ENCODE measurements at places on chromosomes 1 and 21. TPM values are rescaled to one million over a fixed set of nuclear protein-coding genes. Genes with fewer than 3 reads are reported as not detected.

The KMO gene
- total RNA-seq, result 0.12 TPM

DNA sequence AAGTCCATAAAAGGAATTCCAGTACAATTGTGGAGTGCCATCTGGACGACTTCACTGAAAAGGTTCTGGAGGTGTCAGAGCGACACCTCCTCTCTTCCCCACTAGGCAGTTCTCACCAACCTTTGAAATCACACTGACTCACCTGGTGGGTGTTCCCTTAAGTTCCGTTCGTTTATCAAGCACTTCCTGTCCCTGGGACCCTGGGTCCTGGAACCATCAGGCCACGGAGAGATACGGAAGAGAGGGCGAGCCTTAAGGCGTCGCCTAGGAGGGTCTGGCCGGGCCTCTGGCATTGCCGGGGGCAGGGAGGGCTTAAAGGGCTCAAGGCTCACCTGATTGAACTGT lies 317 bp downstream of the SPAG17 start:
- ATAC-seq, result peak; percentile 76

GRCh38 chr1:25118546-25118945 lies 113.8 kb downstream of the SYF2 start:
- no peak for ATAC-seq

The PADI2 gene
- 0.92 TPM for total RNA-seq

The PDZK1IP1 gene
- total RNA-seq, result 273 TPM

DNA sequence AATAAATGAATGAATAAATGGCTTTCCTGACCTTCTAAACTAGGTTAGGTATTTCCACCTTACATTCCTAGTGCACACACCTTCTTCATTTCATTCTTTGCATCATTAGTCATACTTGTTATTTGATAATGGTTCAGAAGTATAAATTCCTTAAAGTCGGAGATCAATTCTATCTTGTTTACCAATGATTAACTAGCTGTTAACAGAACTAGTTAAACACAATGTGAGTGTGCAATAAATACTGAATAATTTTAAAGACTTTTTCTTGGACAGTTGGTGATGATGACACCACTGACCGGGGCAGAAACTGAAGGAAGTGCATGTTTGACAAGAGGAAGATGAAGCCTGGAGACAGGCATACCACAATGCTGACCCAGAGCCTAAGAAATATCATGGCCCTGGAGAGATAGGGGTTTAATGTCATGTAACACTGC lies 207.1 kb upstream of the DEPDC1 start:
- no peak for ATAC-seq

DNA sequence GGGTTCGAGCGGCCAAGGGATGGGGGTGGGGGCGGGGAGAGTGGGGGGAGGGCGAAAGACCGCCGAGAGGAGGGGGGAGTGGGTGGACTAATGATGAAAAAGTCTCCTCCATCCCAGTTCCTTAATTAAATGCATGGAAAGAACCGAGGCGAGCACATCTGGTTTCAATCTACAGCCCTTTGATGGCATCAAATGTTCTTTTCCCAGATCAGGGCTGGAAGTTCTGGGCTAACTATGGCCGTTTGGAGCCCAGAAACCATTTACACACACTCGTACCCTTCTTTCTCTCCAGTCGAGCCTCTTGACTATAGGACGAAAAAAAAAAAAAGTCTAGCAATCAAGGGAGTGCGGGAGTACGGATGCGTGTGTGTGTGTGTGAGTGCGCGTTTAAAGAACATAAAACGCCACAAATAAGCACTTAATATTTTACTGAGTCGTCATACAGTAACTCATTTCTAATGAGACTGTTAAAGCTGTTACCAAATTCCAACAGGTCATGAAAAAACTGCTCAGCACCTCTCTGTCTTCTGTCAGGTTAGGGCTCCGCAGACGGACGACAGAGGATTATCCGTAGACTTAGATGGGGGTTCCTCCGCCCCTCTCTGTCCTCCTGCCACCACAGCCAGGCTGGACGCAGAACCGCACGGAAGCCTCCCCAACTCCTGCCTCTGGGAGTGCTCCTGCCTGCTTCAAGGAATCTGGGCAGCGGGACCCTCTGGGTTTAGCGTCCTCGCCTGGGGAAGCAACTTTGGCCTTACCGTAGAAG lies 2.1 kb upstream of the PRRX1 start:
- no peak for ATAC-seq

The LRRC47 gene
- total RNA-seq, result 38.6 TPM

The PTAFR gene
- 7.6 TPM for total RNA-seq

- no peak for ATAC-seq
Observed at GRCh38 chr1:184740344-184740743, 14.3 kb downstream of the EDEM3 start.

The GJA9 gene
- total RNA-seq, result 0.44 TPM

GRCh38 chr1:244173240-244173639 lies 122.2 kb downstream of the ZBTB18 start:
- no peak for ATAC-seq

DNA sequence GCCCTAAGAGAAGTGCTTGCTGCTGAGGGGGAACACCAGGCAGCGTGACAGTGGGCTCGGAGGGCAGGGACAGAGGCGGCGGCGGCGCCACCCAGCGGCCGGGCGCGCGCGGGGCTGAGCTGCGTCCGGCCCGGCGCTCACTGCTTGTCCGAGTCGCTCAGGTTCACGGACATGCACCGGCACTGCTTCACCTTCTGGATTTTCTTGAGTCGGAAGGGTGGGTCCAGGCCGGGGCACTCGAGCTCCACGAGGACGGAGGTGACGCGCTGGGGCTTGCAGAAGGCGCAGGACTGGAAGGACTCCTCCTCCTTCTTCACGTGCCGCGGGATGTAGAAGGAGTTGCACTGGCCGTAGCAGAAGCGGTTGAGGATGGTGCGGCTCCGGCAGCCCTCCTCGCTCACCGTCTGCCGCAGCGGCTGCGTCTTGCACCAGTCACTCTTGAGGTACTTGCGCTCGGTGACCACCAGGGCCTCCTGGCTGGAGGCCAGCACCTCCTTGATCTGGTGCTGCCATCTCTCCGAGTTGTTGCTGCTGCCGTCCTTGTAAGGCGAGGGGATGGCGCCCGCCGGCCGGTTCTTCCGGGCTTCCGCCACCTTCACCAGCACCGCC lies 119.0 kb downstream of the GREM2 start:
- ATAC-seq, result no peak

DNA sequence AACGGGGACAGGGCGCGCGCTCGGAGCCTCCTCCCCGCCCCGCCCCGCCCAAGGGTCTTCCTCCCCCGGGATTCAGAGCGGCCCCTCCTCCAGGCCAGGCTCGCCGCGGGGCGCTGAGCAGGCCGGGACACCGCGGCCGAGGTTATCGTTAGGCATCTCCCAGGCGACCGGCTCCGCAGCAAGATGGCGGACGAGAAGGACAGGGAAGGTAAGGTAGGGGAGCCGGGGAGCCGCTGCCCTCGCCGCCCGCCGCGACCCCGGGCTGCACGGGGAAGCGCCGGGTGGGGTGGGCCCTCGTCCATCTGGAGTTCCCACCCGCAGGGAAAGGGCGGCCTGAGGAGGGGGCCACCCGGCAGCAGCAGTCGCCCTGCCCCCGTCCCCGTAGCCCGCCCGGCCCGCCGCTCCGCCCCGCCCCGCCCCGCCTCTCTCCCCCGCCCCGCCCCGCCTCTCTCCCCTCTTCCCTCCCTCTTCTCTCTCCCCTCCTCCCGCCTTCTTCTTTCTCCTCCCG lies 105.9 kb upstream of the HNRNPU start:
- ATAC-seq, result peak; percentile 75

GRCh38 chr1:116012716-116013115 lies 36.4 kb downstream of the SLC22A15 start:
- ATAC-seq, result no peak

GRCh38 chr1:15153842-15154479 lies 414 bp downstream of the TMEM51 start:
- peak; percentile 50 for ATAC-seq

DNA sequence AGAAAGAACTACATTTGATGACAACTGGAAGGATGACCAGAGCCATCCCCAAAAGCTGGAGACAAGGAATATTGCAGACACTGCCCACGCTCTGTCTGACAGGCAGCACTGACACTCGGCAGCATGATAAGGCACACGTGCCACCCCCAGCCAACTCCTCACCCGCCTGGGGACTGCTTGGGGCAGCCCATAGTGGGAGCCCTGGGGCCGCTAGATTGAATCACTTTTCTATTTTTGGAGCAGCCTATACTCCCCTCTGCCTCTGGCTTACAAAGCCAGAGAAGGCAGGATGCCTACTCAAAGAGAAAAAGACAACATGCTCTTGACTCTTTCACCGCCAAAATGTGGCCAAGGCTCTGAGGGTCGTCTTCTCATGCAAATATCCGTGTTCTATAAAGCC lies 1.3 kb downstream of the SMG5 start:
- ATAC-seq, result no peak

The EFNA1 gene
- 40.9 TPM for total RNA-seq

The PLCH2 gene
- 21.0 TPM for total RNA-seq

The CA6 gene
- not detected for total RNA-seq

- no peak for ATAC-seq
Observed at GRCh38 chr1:84368441-84368840, 29.8 kb upstream of the DNASE2B start.

The KIRREL1 gene
- 9.9 TPM for total RNA-seq

DNA sequence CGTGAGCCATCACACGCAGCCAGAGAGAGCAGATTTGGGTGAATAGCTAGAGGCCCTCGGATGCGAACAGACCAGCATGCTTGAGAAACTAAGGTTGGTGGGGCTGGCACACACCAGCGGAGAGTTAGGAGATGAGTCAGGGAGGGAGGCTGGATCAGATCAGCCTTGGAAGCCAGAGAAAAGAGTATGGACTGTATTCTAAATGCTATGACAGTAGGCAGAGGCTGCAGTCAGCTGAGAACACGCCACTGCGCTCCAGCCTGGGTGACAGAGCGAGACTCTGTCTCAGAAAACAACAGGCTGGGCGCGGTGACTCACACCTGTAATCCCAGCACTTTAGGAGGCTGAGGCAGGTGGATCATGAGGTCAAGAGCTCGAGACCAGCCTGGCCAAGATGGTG lies 4.0 kb upstream of the PLEKHM2 start:
- peak; percentile 76 for ATAC-seq

The DRAXIN gene
- total RNA-seq, result 0.04 TPM

GRCh38 chr1:25688390-25689119 lies 72.0 kb downstream of the MAN1C1 start:
- ATAC-seq, result no peak

GRCh38 chr1:64476251-64476952 lies 6.5 kb downstream of the CACHD1 start:
- ATAC-seq, result peak; percentile 66

The FCGR2B gene
- 0.80 TPM for total RNA-seq

- ATAC-seq, result no peak
Observed at GRCh38 chr1:235054936-235055335, 73.7 kb downstream of the TOMM20 start.

GRCh38 chr21:32806810-32807386 lies 35.3 kb upstream of the PAXBP1 start:
- ATAC-seq, result no peak

DNA sequence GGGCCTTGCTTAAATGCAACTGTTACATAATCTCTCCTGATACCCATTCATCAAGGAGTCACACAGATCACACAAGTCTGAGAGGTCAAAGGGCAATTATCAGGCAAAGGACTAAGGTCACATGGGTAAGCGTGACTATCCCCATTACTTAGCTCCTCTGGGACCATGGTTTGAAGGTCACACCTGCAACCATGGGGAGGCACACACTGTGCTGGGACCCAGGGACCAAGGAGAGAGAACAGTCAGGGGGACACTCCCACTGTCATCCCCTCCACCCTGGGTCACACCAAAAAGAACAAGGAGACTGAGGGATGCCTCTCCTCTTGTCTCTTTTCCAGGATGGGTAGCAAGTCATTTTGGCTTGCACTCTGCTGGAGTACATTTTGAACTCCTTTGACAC lies 30.9 kb upstream of the CTBS start:
- no peak for ATAC-seq

DNA sequence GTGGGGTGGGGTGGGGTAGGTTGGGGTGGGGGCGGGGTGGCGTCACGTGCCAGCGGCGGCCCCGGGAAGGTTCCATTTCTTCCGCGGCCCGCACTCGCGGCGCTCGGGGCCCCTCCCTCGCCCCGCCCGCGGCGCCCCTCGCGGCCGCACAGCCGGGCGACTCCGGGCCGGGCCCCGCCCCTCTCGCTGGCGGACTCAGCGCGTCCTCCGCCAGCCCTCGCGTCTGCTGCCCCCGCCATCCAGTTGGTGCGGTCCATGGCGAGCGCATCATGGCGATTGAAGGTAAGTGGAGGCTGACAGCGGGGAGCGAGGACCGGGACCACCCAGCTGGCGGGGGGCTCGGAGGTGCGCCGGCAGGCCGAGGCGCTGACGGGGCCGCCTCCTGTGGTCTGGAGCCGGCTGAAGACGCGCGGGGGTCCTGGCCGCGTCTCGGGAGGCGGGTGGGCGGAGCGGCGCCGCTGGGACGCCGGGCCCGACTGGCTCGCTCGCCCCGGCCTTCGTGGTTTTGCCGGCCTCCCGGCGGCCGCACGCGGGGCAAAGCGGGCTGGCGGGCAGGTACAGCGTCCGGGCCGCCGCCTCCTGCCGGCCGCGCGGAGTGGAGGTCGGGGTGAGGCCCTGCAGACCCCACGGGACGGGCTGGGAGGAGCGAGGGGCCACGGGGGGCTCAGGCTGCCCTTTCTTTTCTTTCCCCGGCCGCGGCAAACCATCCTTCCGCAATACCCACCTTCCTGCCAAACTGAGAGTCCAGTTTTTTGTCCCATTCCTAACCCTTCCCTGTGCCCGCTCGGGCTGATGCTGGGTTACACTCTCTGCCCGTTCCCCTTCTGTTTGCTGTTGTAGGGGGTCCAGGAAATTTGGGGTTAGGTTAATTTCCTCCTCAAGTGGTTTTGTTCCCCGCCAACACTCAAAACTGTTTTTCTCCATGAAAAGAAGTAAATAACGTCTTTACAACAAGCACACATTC lies at the start of gene SYT14:
SYT14 (plus strand) TSS at position 222 of the 964 bp plus-strand sequence; CDS start at position 270, 48 bp downstream.
- no peak for ATAC-seq

DNA sequence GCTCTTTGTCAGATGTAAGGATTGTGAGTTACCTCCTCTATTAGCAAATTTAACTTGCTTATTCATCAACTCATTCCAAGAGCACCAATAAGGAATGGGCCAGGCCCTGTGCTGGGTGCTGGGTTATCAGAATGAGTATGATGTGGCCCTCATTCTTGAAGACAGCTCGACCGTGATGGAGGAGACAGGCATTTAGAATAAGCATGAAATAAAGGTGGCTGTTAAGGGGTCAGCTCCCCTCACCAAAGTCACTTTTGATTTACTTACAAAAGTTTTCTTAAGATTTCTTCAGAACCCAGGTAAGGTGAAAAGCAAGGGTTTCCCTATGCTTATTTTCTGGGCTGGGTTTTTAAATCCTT lies 15.3 kb upstream of the PADI1 start:
- no peak for ATAC-seq

The POU3F1 gene
- 6.0 TPM for total RNA-seq

The UBE2U gene
- not detected for total RNA-seq

The LDLRAD1 gene
- total RNA-seq, result 0.24 TPM

All from esophagus mucosa (tissue), 1 donor.